Uterus (tissue), 4 donors: ENCODE measurements at places on chromosomes 6 and 20. TPM values are rescaled to one million over a fixed set of nuclear protein-coding genes. Genes with fewer than 3 reads are reported as not detected.

Gene ZNF343
- total RNA-seq: 18.7 TPM

Gene MICB
- 1.9 TPM for total RNA-seq

Gene SAMD5
- 15.0 TPM for total RNA-seq

Gene TXLNB
- total RNA-seq: 0.26 TPM

Gene ERVFRD-1
- total RNA-seq: 0.21 TPM

Gene DEFB129
- not detected for total RNA-seq

Gene PCMT1
- total RNA-seq: 110 TPM

Gene SLC16A10
- total RNA-seq: under 0.01 TPM

Gene KCNQ5
- total RNA-seq: not detected

Gene ASCC3
- total RNA-seq: 43.5 TPM

Gene LRRC1
- total RNA-seq: 12.9 TPM

Gene DEFB124
- total RNA-seq: not detected

Gene IL20RA
- total RNA-seq: 3.4 TPM
